ENCODE measurements at places on chromosomes 6 and 20. TPM values are rescaled to one million over a fixed set of nuclear protein-coding genes. Genes with fewer than 3 reads are reported as not detected.

DNA sequence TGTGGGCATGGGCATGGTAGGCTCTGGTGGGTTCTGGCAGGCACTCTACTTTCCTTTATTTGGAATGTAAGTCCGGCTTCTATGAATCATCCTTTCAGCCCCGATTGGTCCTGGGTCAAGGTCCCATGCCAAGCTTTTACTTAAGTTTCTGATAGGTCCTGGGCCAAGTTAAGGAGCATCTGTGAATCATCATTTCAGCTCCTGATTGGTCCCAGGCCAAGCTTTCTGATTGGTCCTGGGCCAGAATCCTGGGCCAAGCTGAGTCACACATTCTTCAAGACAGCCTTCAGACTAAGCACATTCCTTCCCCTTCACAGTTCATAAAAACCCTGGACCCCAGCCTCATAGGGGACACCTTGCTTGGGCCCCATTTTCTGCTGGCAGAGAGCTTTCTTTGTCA, 231.0 kb upstream of the EYS start:
- no peak for DNase-seq

DNA sequence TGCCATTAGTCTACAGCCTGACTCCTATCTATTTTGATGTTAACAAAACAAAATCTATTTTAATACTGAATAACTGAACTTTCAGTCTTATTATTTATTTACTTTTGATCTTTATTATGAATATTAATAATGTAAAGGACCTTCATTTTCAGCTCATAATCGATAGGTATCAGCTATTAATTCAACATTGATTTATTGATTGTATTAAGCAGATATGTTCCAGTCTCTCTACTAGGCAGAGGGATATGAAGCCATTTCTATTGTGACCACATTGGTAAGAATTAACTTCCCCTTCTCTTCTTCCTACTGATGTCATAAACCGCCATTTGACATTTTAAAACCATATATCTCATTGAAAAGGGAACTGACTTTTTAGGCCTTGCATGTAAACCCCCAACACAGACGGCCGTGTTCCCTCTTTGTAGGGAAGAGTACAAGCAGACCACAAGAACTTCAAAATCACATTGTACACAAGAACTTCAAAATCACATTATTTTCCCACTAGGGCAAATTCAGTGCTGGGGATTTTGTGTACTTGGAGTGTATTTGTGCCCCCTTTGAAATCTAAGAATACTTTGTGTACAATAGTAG, 69.5 kb upstream of the FABP7 start:
- DNase-seq, result no peak

Gene RFX6
- 4.4 TPM for total RNA-seq

Gene PLCB4
- 12.3 TPM for total RNA-seq

- DNase-seq, result no peak
These were observed 5.5 kb downstream of the CASP8AP2 start for GRCh38 chr6:89834884-89835792.

GRCh38 chr20:64176971-64177370, 12.7 kb downstream of the MYT1 start:
- DNase-seq, result no peak

- DNase-seq, result no peak
These were observed 121.7 kb upstream of the BTBD3 start for GRCh38 chr20:11796026-11796425.

Gene COL19A1
- total RNA-seq, result 0.35 TPM

- no peak for DNase-seq
These were observed 63.1 kb downstream of the ATXN1 start for GRCh38 chr6:16698162-16698533.
